ENCODE measurements at places on chromosomes 7 and 10. TPM values are rescaled to one million over a fixed set of nuclear protein-coding genes. Genes with fewer than 3 reads are reported as not detected.

The AP1S1 gene
- total RNA-seq = 50.5 TPM

The BMPER gene
- total RNA-seq = 6.8 TPM

DNA sequence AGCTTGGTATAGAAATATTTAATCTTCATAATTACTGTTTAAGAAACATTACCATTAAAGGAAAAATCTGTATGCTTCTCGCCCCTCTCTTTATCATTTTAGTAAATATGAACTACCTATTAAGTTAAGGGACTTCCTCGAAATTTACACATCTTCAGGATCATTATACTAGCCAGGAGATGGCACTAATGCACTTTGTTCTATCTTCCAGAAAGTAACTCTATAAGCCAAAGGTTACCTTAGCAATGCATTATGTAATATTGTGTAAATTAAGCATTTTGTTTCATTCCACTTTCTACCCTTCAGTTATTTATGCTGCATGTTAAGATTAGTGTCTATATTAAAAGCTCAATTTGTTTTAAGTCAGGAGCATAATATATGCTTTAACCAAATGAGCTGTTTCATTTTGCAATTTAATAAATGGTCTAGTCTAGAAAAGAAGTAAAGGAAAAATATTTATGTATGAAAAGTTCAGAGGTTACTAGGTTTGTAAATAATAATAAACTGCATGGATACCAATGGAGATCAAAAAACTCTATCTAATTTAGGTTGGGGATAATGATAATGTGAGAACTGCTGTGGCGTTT, 128.5 kb downstream of the ANKRD7 start:
- no peak for DNase-seq

DNA sequence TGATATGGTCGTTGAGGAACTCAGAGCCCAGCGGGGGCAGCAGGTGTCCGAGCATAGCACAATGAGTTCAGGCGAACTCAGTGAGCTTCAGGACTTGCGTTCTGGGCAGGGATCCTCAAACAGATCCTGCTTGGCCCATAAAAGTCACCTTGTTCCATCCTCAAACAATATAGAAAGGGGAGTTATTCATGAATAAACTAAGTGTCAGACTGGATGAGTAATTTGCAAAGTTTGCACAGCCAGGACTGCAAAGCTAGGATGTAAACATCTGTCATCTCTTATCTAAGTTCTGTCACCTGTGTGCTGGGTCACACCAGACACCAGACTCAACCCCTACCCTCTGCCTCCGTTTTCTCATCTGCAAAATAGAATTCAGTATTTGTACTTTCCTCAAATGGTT, 58.0 kb upstream of the PFKP start:
- no peak for DNase-seq

All from ureter (tissue), 1 donor.